Upper lobe of right lung (tissue), 1 donor: ENCODE measurements at places on chromosomes 3 and 15. TPM values are rescaled to one million over a fixed set of nuclear protein-coding genes. Genes with fewer than 3 reads are reported as not detected.
A peak's percentile ranks its signal among the peaks of the same experiment; 100 is the strongest.

GRCh38 chr3:38095669-38096483 is 41.1 kb downstream of the ACAA1 start:
- peak; percentile 52 for DNase-seq
- H3K27me3 ChIP-seq = no peaks in the 10 kb centered on the region
- no peaks in the 10 kb centered on the region for H3K36me3 ChIP-seq
- H3K4me3 ChIP-seq = no peak overlapping the region

GRCh38 chr15:77087213-77087612 is 16.3 kb upstream of the TSPAN3 start:
- no peaks in the 10 kb centered on the region for H3K36me3 ChIP-seq
- no peak overlapping the region for H3K27ac ChIP-seq
- no peaks in the 10 kb centered on the region for H3K27me3 ChIP-seq
- DNase-seq = no peak

DNA sequence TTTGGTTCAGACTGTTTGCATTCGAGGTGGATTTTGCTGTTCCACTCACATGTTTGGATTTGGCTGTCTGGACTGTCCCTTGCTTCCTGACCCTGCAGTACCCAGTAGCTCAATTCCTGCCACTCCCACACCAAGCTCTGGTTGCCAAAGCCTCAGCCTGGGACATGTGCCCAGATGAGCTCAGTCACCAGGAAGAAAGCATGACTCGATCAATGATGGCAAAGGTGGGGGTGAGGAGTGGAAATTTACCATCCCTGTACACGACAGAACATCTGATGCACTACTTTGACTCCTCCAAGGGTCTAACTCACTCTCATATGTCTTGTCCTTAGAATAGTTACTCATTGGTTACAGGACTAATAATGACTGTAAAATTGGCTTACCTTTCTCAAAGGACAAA is 45.2 kb downstream of the ZNF385D start:
- no peaks in the 10 kb centered on the region for H3K36me3 ChIP-seq
- no peaks in the 10 kb centered on the region for H3K4me1 ChIP-seq
- no peak for DNase-seq
- no peak overlapping the region for H3K27ac ChIP-seq

Gene MKRN3
- total RNA-seq = 2.5 TPM
